ENCODE measurements at places on chromosomes 12 and 14.

- DNase-seq, result no peak
Observed at GRCh38 chr14:68807987-68808386, 15.1 kb upstream of the ZFP36L1 start.

GRCh38 chr14:71539650-71540285, 392.5 kb upstream of the RGS6 start:
- DNase-seq, result no peak

GRCh38 chr12:70083677-70084020, 159.6 kb upstream of the CNOT2 start:
- DNase-seq, result no peak

- no peak for DNase-seq
Observed at GRCh38 chr14:79111987-79112501, 941.9 kb downstream of the NRXN3 start.

- DNase-seq, result no peak
Observed at GRCh38 chr12:96020314-96021003, 14.9 kb downstream of the LTA4H start.

DNA sequence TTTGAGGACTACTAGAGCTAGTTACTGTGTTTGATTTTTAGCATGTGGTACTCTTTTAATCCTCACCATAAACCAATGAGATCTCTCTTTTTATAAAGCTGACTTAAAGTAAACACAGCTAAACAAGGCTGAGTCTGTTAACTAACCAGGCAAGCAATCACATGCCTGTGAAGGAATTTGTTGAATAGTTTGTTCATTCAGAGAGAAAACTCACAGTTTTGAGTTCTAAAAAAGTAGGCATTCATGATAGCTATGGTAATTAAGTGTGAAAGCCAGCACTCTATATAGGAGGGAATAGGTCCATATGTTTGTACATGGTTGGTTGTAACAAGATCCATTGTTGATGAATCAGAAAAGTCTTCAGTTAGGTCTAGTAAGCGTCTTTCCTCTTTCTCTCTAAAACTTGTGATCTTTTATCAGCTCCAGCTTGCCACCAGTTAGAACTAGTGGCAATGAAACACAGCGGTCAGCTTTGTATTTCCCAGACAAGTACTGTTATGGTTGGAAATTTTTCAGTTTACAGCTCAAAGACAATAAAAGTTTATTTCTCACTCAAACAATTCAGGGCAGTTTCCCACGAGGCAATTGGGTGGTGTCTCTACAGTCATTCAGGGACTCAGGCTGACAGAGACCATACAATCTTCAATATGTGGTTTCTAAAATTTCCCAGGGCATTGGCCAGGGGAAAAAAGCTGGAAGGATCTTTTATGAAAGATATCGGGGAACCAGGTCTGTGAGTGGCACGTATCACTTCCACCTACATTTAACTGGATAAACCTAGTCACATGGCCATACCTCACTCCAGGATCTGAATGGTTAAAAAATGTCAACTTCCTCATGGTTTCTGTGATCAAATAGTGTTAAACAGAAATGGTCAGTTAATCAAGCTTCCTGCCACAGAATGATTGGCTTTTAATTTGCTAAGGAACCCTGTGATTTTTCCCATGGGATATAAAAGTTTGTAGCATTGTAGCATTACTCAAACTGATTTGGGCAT, 203.1 kb downstream of the KIF21A start:
- no peak for DNase-seq

GRCh38 chr12:120118321-120119061, 1.9 kb upstream of the RAB35 start:
- DNase-seq, result no peak

- DNase-seq, result no peak
Observed at GRCh38 chr12:96036765-96037455, 1.5 kb upstream of the LTA4H start.

- DNase-seq, result no peak
Observed at GRCh38 chr12:96354326-96354725, 45.9 kb downstream of the CDK17 start.

DNA sequence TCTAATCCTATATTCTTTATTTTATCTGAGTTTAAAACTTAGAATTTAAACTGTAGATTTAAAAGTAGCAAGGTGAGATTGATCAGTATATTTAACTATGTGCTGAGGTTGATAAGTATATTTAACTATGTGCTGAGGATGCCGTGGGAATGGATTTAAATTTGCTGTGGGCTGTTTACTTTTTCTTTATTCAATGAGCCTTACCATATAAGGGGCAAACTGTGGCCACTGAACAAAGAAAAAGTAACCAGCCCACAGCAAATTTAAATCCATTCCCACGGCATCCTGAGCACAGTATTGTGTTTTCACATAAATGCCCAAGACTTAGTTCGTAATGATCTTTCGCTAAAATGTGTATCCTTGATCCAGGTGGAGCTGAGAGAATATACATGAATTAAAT, 43.1 kb downstream of the PROX2 start:
- DNase-seq, result no peak

DNA sequence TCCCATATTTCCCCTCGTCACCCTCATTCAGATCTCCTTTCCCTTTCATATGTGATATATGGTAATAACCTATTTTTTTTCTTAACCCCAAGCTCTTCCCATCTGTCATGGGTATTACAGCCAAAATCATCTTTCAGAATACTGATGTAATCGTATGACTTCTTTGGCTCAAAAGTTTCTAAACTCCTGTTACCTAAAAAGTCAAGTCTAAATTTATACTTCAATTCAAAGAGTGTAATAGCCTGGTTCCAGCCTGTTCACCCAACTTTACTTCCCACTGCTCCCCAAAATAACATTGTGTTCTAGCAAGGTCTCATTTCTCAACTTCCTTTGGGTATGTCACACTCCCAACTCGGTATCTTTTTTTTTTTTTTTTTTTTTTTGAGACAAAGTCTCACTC, 48.5 kb downstream of the TBK1 start:
- DNase-seq, result no peak

Measured in nucleus accumbens (tissue), 56 donors.